ENCODE measurements at places on chromosomes 16 and 17.

GRCh38 chr16:19837984-19838707 lies 46.5 kb downstream of the GPRC5B start:
- DNase-seq = no peak

DNA sequence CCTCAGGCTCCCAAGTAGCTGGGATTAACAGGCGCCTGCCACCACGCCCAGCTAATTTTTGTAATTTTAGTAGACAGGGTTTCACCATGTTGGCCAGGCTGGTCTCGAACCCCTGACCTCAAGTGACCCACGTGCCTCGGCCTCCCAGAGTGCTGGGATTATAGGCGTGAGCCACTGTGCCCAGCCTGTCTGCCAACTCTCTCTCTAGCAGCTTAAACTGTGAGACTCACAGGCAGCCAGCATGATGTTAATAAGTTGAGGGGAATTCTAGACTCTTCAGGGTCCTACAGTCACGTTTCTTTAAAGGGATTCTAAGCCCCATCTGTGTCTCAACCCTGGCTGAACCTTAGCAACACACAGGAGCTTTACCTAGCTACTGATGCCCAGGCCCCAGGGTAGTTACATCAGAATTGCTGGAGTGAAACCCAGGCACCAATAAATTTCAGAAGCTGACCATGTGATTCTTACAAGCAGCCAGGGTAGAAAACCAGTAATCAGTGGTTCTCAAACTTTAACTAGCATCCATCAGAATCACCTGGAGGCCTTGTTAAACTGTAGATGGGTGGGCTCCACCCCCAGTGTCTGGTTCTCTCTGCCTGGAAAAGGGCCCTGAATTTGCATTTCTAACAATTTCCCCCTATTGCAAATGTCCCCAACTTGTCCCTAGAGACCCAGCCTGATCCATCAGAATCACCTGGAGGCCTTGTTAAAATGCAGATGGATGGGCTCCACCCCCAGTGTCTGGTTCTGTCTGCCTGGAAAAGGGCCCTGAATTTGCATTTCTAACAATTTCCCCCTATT lies 30.7 kb downstream of the GPRC5B start:
- no peak for DNase-seq

GRCh38 chr16:4972938-4973587 lies 14.9 kb downstream of the SEC14L5 start:
- no peak for DNase-seq

GRCh38 chr17:1972487-1973160 lies 52.5 kb downstream of the RTN4RL1 start:
- no peak for DNase-seq

- no peak for DNase-seq
These were observed 94.2 kb downstream of the MAP2K4 start for GRCh38 chr17:12114686-12115418.

DNA sequence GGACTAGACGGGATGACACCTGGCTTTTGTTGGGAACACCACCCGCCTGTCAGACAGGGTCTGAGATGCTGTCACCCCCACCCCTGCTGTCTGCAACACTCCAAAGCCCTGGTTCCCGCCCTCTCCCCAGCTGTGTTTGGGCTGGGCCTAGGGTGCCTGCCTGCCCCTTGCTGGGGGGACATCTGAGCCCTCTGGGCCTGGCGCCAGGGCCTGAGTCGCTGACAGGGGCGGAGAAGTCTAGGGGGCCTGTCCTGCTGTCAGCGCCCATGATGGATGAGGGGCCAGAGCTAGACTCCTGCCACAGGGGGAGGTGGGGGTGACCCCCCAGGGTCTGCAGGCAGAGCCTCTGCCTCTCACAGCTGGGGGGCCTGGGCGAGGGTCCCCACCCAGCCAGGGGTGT lies 7.6 kb upstream of the PKMYT1 start:
- DNase-seq = no peak

DNA sequence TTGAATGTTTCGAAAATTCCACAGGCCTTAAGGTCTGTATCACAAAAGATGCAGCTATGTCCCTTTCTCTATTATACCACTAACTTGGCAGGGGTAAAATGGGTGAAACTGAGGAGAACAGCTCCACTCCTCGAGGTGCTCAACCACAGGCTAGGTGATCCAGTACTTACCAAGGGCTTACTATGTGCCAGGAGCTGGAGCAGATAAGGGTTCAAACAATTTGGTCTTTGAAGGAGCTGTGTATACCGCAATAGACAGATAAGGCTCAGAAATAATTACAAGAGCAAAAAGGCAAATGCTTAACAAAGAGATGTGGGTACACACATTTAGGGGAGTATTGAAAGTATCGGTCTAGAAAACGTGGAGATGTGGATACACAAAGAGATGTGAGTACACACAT lies 1.5 kb downstream of the XPO6 start:
- no peak for DNase-seq

DNA sequence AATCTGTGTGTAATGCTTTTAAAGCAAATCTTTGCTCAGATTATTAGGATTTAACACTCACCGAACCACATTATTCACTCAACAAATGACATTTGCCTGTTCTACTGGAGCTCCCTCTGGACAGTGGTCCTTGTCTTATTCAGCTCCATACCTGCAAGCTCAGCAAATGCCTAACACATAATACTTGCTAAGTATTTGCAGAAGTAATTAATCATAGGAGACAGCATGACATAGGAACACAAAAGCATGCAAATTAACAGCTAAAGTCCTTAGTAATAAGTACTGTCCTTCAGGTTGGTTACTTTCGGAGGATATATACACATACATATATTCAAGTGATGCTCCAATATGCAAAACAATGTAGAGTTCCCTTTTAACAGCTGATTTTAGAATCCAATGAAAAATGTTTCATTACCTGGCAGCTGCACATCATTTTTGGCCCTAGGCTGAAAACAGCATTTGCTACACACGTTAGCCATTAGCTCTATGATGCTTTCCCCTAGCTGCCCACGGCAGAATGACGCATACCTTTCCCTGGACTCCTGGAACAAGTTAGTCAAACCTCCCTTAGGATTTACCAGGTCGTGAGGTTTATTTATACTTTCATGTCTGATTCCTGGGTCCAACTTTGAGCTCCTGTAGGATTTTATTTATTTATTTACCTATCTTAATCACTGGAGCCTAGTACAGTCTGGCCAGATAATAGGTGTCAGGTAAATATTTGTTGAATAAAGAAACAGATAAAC lies 8.6 kb downstream of the BRD7 start:
- no peak for DNase-seq

GRCh38 chr16:2702871-2703745 lies 16.9 kb downstream of the PRSS27 start:
- DNase-seq = peak; percentile 80

GRCh38 chr17:42472709-42473521 lies 14.2 kb downstream of the ATP6V0A1 start:
- no peak for DNase-seq

DNA sequence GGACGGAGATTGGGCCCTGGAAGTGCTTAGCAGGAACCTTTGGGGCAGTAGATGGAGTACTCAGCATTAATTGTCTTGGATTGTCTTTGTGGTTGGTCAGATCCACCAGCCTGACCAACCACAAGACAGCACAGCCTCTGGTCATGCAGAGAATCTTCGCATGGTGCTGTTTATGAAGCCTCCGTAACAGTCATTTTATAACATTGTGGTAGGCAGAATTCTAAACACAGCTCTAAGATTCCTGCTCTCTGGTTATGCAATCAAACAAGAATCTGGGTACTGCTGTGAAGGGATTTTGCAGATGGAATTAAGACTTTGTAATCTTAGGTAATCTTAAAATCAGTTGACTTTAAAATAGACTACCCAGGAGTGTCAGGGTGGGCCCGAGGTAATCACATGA lies 312.2 kb upstream of the GOT2 start:
- no peak for DNase-seq

DNA sequence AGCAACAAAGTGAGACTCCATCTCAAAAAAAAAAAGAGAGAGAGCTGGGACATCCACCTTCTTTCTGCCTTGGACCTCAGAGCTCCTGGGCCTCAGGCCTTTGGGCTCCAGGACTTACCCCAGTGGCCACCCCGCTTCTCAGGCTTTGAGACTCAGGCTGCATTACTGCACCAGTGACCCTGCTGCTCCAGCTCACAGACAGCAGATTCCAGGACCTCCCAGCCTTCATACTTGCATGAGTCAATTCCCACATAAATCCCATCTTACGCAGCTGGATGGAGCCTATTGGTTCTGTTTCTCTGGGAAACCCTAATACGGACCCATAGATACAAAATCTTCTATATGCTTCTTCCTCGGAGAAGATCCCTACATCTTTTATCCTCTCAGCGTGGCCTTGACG lies 2.1 kb upstream of the CEP295NL start:
- no peak for DNase-seq

- DNase-seq = no peak
These were observed 27.1 kb downstream of the ARSG start for GRCh38 chr17:68318103-68318991.

- no peak for DNase-seq
These were observed 18.2 kb downstream of the ZCCHC14 start for GRCh38 chr16:87474566-87474996.

GRCh38 chr17:77863814-77864161 lies 94.7 kb upstream of the TNRC6C start:
- DNase-seq = no peak

DNA sequence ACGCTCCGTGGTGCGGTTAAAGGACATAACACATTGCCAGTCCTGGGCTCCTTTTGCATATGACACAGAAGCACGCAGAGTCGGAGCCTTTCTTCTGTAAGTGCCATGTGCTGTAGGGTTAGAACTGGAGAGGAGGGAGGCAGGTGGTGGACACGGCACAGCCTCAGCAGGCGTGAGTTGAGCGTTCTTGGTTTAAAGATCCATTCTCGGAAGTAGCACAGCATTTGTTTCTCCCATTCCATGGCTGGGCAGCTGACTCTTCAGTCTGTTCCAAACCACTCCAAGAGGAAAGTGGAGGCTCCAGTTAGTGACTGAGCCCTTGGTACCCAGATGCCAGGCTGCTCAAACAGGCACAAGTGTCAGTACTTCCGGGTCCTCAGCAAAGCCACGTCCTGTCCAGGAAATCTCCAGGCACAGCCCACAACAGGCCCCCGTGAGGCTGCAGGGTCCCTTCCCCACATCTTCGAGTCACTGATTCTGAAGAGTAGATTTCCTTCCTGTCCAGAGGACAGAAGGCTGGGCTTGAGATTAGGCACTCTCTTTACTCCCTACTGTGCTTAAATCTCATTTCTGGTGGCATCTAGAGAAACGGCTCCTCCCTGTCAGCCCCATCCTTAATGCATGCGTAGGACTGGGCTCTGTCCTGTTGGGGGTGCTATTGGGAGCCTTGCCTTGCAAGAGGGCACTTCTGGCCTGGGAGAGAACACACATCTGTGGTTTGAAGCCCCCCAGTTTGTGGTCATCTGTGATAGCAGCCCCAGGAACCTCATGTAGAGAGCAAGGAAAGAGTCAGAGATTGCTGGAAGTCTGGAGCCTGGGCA lies 39.6 kb upstream of the NAT9 start:
- no peak for DNase-seq

GRCh38 chr17:79799538-79800324 lies 2.9 kb upstream of the CBX8 start:
- no peak for DNase-seq

DNA sequence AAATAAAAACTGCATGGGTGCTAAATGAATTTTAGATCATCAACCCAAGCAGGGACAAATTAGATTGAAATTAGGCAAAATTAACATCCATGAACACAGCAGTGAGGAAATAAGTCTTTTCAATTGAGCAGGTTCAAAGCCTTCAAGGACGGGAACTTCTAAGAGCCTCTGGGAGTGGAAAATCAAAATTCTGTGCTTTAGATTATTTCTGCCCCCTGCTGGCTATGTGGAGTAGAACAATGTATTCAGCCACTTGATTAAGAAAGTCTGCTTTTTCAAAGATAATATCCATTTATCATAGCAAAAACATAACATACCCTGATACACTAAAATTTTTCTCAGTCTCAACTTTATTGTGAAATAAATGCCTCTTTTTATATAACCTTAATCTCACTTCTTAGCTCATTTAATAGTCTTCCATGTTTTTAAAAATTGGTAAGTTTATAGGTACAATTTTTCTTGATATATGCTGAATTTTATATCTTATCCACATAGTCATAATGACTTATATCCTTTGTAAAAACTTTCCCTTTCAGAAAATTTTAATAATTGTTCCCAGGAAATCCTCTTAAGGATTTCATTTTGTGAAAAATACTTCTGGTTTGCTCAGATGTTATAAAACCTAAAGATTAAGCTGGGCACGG lies 28.1 kb upstream of the NOL11 start:
- DNase-seq = no peak

DNA sequence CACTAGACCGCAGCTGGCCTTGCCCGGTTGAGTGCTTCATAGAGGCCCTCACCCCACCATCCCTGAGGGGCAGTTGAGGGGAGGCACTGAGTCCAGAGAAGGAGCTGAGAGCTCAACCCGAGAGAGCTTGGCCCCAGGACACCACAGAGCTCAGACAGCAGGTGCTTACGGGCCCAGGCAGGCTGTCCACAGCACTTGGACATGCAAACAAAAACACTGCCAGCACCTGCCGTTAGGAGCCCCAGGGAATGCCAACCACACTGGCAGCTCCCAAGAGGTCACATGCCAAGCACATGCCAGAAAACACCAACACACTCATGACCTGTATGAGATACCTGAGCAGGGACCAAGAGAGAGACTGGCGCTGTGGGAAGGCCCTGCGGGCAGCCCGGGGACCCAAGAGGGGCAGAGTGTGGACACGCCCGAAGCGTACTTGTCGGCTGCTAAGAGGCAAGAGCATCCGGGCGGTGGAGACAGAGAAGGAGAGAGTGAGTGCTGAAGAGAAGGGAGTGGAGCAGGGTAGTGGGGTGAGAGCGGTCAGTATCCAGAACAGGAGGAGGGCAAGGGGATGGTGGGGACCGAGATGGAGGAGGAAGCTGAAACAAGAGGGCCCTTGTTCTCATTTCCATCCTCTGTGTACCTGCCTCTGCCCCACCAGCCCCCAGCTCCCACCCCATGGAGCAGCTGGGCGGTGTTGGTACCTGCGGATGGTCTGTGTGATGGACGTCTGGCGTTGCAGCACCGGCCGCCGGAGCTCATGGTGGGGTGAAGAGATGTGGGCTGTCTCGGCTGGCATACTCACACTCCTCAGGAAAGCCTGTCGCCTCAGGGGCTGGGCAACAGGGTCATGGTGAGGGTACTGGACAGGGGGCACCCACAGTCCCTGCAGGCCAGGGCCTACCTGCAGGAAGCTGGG lies 8.2 kb downstream of the RHBDF1 start:
- DNase-seq = peak; percentile 66

Data from Right ventricle myocardium inferior (tissue), 1 donor.